ENCODE measurements at places on chromosomes 6 and 20.
A peak's percentile ranks its signal among the peaks of the same experiment; 100 is the strongest.

- no peak for DNase-seq
These were observed 11.4 kb upstream of the TXLNB start for GRCh38 chr6:139303185-139303584.

DNA sequence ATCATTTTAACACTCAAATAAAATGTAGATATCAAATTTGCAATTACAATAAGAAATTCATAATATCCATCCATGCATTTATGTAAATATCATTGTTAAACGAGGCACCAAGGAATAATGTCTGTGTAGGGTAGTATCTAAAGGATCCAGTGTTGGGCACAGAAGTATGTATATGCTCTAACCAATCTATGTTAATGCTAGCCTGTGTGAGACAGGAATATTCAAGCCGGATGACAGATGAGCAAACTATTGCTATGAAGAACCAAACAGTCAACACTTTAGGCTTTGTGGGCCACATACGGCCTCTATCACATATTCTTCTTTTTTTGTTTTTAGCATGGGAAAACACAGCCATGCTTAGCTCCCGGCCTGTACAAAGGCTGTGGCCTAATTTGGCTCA is 45.0 kb downstream of the HUS1B start:
- no peak for DNase-seq

GRCh38 chr6:54096811-54097210 is 14.4 kb upstream of the MLIP start:
- no peak for DNase-seq

DNA sequence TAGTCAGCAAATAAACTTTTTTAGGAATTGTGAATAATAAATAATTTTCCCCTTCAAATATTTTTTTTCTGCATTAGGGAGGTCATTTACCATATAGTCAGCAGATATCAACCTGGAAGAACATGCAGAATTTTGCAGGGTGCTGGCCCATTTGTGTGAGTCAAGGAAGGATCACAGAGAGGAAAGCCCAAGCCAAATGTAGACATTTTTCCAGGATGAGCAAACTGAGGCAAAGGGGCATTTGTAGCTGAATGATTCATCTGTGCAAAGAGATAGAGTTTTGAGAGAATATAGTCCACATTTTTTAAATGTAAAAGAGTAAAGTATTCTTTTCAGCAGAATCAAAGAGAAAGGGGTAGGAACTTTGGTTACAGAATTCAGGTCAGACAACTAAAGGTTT is 555.5 kb upstream of the MARCKS start:
- DNase-seq = no peak

GRCh38 chr6:66361886-66362285 is 654.9 kb upstream of the EYS start:
- DNase-seq = no peak

DNA sequence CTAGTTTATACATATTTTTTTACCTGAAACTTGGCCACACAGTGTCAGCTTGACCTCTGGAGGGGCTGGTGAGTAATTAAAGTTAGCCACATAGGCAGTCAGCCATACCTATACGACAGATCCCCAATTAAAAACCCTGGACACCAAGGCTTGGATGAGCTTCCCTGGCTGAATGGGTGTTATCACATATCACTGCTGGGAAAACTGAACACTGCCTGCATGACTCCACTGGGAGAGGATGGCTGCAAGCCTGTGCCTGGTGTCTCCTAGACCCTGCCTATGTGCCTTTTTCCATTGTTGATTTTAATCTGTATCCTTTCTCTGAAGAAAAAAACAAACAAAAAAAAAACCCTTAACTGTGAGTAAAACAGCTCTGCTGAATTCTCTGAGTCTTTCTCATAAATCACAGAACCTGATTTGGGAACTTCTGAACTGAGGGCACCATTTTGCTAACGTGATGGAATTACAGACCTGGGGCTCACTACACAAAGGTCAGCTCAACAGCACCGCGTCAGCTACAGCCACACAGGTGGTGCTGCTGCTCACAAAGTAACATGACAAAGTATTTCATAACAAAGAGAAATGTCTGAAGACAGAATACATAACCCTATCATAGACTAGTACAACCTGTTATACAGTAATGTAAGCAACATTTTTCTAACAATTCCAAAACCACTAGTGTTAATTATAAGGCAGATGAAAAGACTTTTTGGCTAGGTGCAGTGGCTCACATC is 97.0 kb downstream of the SLC23A2 start:
- DNase-seq = no peak

- DNase-seq = no peak
These were observed 259.0 kb downstream of the HIVEP2 start for GRCh38 chr6:142685852-142686506.

DNA sequence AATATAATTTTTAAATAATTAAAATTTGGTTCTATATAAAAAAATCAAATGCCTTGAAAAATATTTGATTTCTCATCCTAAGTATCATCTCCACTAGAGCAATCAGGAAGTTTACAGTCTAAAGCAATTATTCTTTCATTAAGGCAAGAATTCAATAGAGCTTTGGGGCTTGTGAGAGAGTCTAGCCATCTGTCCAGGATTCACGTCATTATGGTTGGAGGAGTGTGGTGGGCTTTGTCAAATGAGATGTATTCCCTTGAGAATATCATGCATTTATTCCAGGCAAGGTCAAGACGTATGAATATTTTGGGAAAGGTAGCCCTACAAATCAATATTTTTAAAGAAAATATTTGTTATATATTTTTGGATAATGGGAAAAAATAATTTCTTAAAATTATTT is 132.4 kb downstream of the ELOVL4 start:
- DNase-seq = peak; percentile 17

DNA sequence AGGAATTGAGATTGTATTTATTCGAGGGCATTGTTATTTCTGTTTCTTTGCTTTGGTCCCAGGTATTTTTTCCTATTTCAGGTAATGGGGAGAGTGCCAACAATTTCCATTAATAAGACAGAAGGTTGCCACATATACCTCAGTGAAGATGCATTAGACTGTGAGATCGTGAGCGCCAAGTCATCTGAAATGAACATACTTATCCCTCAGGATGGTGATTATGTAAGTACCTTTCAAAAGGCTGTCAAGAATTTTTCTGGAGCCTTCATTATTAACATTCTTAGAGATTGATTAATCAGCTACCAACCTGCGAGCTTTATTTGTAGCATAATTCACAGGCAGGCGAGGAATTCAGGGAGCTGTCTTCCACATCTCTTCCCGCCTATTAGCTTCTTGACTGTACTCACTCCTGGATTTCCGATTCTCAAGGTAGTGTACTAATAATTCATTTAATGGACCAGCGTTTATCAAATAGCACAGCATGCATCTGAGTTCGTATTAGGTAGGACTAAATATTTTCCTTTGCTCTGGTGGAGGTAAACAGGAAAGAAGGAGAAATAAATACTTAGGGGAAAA is 48.6 kb upstream of the FAM8A1 start:
- DNase-seq = no peak

DNA sequence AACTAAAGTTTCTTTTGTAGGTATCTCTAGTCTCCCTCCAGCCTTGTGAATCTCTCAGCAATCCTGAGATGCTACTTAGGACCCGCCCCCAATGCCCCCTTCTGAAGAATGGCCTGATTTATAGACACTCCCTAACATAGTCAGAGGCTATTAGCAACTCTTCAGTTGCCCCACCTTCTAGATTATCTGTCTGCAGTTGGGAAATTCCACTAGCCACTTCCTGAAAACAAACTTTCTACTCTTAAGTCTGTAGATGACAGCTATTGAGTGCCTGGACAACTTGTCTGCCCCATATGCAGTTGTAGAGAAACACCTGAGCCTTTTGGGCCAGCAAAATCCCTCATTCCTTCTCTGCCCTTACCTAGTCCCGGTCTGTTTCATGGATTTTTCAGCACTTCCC is 188.2 kb upstream of the PREP start:
- DNase-seq = no peak

GRCh38 chr20:47318586-47319516 is 37.6 kb downstream of the ZMYND8 start:
- no peak for DNase-seq

- DNase-seq = no peak
These were observed 2.7 kb downstream of the BMP2 start for GRCh38 chr20:6769903-6770785.

- DNase-seq = no peak
These were observed 6.7 kb downstream of the BCLAF1 start for GRCh38 chr6:136282906-136283305.

- no peak for DNase-seq
These were observed 2.8 kb upstream of the CEP43 start for GRCh38 chr6:166996406-166996805.

DNA sequence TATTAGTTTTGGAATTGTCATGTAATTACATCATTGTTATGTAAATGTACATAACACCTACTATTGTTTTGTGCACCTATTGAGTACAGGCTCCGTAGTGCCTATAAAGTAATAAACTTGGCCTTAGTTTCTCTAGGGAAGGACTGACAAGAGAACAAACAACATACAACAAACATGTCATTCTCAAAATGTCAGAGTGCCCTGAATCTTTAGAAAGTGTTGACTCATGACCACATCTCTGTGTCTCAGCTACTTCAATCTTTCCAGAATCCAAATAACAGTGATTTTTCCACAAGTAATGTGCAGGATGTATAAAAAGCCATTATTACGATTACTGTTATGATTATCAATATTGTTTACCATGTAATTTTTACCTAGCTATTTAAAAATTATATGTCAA is 17.2 kb downstream of the LAMP5 start:
- no peak for DNase-seq

GRCh38 chr20:47466213-47466612 is 35.5 kb upstream of the NCOA3 start:
- DNase-seq = no peak

- DNase-seq = no peak
These were observed 368.0 kb downstream of the QKI start for GRCh38 chr6:163782436-163783003.

- DNase-seq = no peak
These were observed 2.0 kb upstream of the SLC9A8 start for GRCh38 chr20:49810491-49811190.

- peak; percentile 78 for DNase-seq
These were observed 709.8 kb downstream of the EPM2A start for GRCh38 chr6:145025488-145025887.

GRCh38 chr20:15867899-15868298 is 705.3 kb downstream of the KIF16B start:
- no peak for DNase-seq

- DNase-seq = no peak
These were observed 25.2 kb downstream of the TBPL1 start for GRCh38 chr6:133977983-133978895.

GRCh38 chr6:28153546-28153945 is 11.9 kb downstream of the ZKSCAN8 start:
- DNase-seq = no peak

GRCh38 chr6:75850026-75850833 is 101.2 kb downstream of the MYO6 start:
- DNase-seq = no peak

DNA sequence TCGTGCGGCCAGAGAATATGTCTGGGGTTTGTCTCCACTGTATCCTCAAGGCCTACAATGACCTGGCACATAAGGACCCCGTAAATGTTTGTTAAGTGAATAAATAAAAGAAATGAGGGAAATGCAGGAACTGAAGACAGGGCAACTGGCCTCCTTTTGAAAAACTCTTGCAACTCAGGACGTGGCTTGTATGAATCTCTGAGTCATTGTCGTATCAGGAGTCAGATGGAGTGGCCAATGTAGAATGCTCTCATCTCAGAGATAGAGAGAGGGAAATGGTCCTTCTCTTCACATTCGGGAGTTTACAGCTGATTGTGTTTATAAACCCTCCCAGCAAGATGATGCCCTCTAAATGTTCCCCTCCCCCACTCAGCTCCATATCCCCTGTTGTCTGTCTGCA is 57.1 kb downstream of the UST start:
- DNase-seq = no peak

DNA sequence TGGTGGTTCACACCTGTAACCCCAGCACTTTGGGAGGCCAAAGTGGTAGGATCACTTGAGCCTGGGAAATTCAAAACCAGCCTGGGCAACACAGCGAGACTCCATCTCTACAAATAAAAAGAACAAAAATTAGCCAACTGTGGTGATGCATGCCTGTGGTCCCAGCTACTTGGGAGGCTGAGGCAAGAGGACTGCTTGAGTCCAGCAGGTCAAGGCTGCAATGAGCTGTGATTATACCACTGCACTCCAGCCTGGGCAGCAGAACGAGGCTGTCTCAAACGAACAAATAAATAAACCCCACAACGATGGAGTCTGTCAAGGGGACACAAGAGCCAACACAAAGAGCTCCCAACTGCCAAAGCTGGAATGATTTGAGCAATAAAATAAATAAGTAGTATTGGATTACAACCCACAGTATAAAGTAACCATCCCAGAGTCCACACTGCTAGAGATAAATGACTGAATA is 13.5 kb downstream of the ZMYND8 start:
- DNase-seq = peak; percentile 78

DNA sequence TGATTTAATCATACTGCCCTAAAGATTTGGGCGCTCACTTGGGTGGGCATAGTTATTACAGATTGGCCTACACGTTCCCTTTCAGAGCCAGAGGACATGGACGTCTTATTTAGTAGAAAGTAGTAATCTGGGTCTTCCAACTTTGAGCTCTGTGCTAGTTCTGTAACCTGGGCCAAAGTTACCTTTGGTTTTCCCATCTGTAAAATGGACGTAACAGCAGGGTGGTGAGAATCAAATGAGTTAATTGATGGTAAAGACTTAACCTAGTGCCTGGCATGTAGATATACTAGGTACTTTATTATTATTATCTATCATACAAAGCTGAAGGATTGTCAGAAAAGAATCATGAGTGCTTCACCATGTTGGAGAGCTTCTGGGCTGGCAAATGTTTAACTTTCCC is 74.8 kb downstream of the CDYL start:
- DNase-seq = no peak

GRCh38 chr20:58627212-58628072 is 23.6 kb upstream of the STX16 start:
- no peak for DNase-seq

GRCh38 chr6:25312034-25312620 is 33.0 kb downstream of the CARMIL1 start:
- DNase-seq = no peak

DNA sequence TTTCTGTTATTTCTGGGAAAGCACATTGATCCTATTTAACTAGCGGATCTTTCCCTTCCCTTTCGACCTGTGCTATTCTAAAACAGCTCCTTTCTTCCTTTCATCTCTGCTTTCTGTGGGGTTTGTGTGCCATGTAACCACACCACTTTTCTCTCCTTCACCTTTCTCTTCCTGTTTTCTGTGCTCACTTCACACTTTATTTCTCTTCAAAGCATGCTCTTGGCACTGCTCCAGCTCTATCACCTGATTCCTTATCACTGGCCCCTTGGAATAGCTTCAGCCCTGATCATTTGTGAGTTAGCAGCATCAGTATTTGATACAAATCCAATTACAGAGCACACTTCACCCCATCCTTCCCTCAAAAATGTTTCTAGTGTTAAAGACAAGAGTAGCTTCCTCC is 8.1 kb upstream of the METTL24 start:
- no peak for DNase-seq
